ENCODE measurements at places on chromosomes 3 and 15.

GRCh38 chr3:131796111-131796510, 238.7 kb downstream of the CPNE4 start:
- no peak for DNase-seq

- peak; percentile 60 for DNase-seq
Measured at GRCh38 chr15:71275098-71275497, 159.8 kb downstream of the THSD4 start.

DNA sequence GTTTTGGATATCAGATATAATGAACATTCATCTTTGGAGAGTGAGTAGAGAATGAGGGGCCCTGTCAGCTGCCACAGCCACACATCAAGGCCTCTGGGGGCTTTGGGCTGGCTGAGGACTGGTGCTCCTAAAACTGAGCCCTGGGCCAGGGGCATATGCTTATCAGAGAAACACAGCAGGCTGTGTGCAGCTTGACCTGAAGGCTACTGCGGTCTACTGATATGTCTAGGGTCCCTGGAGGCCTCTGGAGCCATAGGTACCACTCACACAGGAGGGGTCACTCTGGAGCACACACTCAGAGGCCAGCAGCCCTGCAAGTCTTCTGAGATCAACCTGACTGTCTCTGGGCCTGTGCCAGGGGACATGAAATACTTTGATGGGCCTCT, 7.6 kb downstream of the TF start:
- DNase-seq: no peak

DNA sequence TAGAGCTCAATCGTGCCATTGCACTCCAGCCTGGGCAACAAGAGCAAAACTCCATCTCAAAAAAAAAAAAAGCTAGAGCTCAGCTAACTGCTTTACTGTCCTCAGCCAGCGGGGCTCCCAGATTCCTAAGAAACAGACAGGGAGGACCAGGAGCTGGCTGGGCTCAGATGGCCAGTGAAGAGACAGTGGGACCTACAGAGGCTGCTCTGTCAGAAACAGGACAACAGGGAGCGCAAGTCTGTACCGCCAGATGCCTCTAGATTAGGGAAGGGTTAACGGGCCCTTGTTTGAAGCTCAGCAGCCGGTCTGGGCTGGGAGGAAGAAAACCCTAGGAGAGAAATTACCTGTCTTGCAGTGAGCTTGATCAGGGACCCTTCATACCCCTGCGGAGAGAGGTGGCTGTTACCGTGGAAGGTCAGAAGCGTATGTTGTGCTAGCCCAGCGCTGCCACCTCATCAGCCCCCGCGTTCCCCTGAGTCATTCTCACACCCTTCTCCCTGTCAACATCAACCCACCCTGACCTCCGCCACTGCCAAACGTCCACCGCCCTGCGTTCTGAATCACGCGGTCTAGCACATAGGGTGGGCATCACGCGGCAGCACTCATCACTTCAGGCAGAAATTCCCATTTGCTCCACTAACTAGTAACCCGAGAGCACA, 25.3 kb downstream of the RBPMS2 start:
- no peak for DNase-seq

DNA sequence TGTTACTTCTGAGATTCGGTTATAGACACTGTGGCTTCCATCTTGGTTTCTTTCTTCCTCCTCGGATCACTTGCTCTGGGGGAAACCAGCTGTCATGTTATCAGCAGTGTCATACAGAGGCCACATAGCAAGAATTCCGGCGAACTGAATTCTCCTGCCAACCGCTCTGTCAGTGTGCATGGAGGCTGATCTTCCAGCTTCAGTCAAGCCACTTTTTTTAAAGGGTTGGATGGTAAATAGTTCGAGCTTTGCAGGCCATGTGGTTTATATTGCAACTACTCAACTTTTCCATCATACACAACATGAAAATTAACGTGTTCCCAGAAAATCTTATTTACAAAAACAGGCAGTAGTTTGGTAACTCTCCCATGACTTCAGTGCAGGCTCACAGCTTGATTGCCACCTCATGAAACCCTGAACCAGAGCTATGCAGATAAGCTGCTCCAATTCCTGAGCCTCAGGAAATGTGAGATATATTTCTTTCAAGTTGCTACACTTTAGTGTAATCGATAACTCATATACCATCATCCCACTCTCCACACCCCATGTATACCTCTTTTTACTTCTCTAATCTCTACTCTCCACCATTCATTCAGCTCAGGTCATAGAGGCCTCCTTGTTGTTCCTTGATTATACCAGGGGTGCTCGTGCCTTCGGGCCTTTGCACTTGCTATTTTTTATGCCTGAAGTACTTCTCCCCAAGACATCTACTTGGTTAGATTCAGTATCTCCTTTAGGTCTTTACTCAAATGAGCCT, 7.2 kb downstream of the RPL22L1 start:
- no peak for DNase-seq

- no peak for DNase-seq
Measured at GRCh38 chr15:70257573-70258248, 160.0 kb upstream of the TLE3 start.

- no peak for DNase-seq
Measured at GRCh38 chr15:85751291-85752123, 43.2 kb downstream of the KLHL25 start.

GRCh38 chr15:62492900-62493299, 327.8 kb upstream of the C2CD4B start:
- DNase-seq: no peak

DNA sequence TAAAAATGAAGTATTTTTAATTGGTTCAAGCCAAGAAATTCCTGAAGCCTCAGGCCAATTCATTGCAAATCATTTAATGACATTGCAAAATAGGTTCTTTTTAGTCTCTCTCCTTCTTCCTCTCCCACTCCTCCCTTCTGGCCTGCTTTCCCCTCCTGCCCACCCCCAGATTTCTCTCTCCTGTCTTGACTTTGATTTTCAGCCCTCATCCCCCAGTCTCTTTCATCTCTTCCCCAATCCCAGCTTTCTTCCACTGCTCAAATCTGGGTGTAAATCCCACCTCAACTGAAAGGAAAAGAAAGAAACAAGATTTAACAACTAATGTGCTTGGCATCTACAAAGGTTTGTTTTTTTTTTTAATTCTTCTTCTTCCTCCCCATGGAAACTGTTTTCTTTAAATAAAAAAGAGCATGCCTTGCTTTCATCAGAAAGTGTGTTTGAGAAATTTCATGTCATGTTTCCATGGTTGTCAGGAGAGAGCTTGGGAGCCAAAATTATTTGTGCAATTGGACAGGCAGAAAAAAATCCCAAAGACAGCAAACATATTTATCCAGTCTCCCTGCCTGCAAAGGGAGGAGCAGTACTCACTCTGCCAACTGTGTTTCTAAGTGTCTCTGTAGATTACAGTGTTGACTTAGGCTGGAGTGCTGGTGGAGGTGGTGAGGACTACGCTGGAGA, 50.4 kb downstream of the BOC start:
- DNase-seq: no peak

- no peak for DNase-seq
Measured at GRCh38 chr15:22267761-22268160, 187.4 kb downstream of the OR4M2 start.

- DNase-seq: no peak
Measured at GRCh38 chr3:182605882-182606611, 187.3 kb upstream of the ATP11B start.

GRCh38 chr3:19074257-19074900, 73.9 kb upstream of the KCNH8 start:
- DNase-seq: no peak

DNA sequence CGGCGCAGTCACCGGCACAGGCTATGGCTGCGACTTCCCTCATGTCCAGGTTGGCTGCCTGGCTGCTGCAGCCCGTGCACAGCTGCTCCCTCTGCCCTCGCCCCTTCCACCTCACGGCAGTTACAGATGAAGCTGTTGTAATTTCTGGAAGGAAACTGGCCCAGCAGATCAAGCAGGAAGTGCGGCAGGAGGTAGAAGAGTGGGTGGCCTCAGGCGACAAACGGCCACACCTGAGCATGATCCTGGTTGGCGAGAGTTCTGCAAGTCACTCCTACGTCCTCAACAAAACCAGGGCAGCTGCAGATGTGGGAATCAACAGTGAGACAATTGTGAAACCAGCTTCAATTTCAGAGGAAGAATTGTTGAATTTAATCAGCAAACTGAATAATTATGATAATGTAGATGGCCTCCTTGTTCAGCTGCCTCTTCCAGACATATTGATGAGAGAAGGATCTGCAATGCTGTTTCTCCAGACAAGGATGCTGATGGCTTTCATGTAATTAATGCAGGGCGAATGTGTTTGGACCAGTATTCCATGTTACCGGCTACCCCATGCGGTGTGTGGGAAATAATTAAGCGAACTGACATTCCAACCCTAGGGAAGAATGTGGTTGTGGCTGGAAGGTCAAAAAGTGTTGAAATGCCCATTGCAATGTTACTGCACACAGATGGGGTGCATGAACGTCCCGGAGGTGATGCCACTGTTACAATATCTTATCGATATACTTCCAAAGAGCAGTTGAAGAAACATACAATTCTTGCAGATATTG, 13.2 kb upstream of the GNB4 start:
- no peak for DNase-seq

GRCh38 chr3:36796881-36797280, 32.5 kb upstream of the DCLK3 start:
- no peak for DNase-seq

- no peak for DNase-seq
Measured at GRCh38 chr3:114207768-114208167, 28.9 kb upstream of the DRD3 start.

DNA sequence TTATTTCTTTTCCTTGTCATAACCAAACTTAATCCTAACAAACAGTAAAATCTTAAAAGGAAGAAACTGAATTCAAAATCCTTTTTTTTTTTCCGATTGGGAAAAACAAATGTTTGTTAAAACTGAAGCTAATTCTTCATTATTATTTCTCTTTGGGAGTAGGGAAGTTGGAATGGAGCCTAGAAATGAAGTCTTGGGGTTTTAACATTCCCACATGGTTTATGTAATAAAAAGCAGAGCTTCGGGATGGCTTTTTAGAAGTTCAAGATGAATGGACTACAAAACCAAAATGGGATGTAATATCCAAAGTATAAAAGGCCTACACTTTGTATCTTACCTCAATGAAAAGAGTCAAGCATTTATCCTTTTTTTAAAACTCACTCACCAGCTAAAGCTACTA, 189.0 kb upstream of the TMC3 start:
- DNase-seq: no peak

DNA sequence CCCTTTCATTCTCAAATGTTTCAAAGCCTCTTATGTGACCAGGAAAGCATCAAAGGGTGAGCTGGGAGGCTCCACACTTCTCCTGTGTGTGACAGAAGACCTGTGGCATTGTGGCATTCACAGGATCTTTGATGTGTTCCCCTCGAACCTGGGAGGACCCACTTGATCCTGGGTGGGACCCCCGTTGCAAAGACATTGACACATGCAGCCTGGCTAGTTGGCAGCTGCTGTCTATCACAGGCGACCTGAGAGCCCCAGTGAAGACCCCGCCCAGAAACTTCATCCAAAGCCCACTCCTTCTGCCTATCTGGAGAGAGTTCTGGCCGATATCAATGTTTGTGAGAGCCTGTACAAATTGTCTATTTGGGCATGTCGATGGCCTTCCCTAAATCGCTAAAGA, 140.4 kb upstream of the ATP2B2 start:
- DNase-seq: no peak

- DNase-seq: no peak
Measured at GRCh38 chr3:60399292-60399691, 852.0 kb downstream of the FHIT start.

DNA sequence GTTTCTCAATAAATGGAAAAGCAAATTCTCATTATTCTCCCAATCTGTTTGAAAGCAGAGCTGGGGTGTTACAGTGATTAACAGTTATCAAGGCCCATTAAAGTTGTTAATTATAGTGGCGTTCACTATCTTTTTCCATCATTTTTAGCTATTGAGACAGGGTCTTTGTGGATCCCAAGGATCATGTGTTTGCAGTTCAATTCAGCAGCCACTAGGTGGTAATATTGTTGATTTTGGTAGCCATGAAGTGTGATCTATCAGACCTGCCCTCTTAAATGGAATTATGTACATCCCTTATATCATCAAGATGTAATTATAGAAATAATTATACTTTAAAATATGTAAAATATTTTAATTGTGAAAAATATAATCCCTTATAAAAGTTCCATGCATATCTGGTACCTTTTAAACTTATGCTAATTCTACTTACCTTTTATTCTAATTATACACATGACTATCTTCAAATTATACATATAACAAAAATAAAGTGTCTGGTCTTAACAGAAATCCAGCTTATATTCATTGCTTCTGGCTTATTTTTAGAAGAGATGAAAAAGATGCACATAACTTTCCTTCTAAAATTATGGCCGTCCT, 126.4 kb downstream of the GREM1 start:
- no peak for DNase-seq

- no peak for DNase-seq
Measured at GRCh38 chr15:25937796-25938195, 74.7 kb upstream of the ATP10A start.

DNA sequence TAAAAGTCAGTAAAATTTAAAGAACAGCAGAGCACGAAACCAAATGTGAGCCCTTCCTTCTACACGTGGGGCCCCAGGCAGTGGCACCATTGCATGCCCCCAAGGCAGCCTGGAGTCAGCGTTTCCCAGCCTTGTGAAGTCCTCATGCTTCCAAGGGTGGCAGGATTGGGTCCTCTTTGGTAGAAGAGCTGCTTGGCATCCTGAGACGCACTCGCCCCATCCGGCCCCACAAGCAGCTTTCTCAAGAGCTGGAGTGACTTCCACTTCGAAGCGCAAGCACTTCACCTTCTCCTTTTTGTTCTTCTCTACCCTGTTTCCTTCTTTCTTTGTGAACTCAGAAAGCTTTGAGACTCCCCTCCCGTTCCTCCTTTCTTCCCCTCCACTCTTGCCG, 34.7 kb downstream of the ZNF710 start:
- no peak for DNase-seq

DNA sequence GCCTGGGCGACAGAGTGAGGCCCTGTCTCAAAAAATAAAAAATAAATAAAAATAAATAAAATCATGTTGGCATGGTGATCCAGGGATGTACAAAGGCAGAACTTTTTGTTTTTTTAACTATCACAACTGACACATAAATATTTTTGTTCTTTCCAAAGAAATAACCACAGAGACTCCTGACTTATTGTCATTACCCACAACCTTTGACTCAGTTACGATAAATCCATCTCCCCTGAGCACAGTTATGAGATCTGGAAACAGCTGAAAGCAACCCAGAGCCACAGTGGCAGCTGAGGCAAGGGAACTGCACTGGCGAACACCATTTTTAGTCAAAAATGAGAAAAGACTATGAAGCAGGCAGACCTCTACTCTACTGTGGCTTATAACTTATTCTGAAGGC, 24.0 kb downstream of the OSBPL10 start:
- no peak for DNase-seq

All from AG04450 (cell line).